ENCODE measurements at places on chromosomes 2 and 18.
A peak's percentile ranks its signal among the peaks of the same experiment; 100 is the strongest.

DNA sequence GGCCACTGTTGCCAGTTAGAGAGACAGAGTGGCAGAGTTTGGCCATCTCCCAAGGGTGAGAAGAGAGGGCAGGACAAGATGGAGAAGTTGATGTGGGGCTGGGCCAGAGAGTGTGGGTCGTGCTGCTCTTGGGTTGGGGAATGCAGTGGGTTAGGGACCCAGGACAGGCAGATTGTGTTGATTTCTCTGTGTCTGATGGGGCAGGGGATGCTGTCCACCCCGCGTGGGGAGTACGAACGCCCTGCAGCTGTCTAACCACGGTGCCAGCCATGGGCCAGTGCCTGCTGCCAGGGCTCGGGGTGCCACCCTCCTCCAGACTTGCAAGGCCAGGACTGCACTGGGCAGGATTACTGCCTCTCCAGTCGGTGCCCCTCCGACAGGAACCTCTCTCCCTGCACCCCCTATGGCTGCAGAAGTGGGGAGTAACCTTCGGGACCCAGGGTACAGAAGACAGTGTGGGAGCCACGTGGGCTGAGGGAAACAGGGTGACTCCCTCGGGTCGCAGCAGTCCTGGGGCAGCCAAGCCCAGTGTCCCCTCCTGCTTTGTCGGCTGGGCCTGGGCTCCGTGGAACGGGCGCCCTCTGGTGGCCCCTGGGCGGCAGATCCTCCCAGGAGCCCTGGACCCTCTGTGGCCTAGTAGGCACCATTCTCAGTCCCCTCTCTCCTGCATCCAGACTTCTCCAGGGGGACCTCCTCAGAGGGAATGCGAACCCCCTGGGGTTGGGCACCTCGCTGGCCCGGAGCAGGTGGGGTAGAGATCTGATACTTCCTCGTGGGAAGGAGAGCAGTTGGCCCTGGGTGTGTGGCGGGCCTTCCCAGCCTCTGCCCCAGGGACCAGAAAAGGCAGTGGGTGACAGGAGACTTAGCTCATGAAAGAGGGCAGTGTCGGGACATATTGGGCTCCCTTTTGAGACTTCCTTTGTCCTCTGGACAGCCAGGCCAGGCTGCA is 2.7 kb downstream of the GPC1 start:
- peak; percentile 15 for DNase-seq

DNA sequence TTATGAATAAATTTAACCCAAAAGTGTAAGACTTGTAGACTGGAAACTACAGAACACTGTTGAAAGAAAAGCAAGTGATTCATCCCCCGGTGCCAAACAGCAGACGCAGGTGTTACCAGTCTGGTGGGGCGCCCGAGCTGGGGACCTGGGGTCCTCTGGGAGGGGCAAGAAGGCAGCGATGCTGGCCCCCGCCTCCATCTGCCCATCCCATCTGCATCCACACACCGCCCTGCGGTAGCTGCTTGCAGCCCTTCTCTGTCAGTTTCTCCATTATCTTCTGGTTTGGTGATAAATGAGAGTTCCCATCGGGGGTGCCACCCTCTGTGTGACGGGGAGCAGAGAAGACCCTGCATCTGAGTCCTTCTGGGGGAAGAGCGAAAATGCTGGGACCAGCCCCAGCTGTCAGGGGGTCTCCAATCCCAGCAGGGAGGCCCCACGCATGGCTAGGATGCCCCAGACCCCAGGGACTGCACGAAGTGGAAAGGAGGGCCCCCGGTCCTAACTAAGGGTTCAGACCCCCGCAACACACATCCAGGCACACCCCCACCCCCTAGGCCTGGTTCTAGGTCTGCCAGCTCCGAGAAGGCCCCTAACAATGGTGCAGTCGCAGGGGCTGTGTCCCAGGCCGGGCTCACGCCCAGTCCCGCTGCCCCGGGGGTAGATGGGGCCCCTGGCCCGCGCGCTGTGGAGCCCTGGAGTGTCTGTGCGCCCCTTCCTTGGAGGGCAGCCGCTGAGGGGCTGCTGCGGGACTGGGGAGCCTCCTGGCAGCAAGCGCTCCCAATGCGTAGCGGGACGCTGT is 686 bp upstream of the RGPD8 start:
- DNase-seq, result no peak

DNA sequence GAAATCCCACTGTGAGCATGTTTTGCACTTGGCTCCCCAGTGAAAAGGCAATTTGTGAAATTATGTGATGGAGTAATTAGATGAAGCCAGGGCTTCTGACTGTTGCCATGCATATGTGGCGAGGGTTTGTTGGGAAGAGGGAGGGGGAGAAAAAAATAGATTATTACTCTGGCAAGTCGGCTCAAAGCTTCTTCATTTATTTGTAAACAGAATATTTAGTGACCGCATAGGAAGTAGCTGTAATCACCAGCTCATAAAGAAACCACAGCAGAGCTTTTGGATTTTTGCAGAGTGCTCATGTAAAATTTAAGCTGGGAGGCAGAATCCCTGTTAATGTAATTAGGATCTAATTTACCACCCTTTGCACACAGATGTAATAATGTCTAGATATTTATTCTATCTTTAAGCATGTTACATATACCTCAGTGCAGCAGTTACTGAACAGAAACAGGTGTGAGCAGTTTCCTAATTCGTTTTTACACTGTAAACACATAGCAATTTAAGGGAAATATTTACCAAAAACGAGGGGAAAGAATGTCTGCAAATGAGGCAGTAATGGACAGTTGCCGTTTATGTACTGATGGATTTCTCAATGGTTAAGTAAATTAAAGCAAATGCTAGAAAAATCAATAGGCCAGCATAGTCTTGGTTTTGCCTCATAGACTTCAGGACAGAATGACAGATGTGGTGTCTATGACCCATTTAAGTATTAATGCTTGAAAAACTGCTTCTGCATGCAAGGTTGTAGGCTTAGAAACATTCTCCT is 87.9 kb downstream of the MEIS1 start:
- DNase-seq, result no peak

DNA sequence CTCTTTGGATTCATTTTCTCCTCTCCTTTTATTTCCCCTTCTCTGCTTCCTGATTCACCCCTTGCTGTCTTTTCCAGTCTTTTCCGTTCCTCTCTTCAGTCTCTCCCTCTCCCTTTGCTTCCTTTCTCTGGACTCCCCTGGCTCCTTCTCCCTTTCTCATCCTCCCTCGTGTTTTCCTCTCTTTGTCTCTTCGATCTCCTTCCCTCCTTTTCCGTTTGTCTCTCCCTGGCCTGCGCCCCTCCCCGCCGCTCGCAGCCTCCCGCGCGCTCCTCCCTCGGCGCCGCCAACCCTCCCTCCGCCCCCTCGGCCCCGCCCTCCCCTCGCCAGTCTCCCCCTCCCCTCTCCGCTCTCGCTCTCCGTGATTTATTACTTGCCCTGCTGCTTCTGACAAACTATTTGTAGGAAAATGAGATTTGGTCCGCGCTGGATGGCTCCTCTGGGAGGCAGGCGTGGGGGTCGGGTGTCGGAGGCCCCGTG is 46.0 kb upstream of the PAX8 start:
- DNase-seq, result no peak

DNA sequence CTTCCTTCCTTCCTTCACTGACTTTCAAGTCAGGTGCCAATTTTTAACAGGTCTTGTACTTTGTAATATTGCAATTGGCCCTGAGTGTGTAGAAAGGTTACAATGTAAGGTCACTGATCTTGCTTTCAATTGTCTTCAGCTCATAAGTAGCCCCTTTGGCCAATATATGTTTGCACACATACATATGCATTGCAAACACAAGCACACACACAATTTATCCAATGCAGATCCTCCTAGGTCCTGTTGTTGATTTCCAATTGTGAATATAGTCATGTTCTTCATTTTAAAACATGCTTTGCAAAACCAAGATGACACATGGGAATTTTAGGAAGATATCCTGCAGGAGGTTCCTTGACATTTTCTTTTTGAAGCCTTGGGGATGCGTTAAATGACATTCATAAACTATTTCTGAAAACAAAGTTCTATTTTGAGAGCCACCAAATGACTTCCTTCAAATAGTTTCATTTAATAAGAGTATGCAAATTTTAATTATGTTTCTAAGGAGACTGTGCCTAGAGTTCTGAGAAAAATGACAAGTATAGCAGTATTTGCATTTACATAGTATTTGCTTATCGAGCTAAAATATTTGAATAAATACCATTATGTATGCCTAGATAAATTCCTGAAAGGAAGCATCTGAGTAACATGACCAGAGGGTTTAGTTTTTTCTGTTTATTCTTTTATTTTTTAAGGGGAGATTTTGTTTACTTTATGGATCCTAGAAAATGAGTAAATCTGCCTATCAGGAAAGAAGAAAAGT is 117.1 kb upstream of the TMEFF2 start:
- no peak for DNase-seq

DNA sequence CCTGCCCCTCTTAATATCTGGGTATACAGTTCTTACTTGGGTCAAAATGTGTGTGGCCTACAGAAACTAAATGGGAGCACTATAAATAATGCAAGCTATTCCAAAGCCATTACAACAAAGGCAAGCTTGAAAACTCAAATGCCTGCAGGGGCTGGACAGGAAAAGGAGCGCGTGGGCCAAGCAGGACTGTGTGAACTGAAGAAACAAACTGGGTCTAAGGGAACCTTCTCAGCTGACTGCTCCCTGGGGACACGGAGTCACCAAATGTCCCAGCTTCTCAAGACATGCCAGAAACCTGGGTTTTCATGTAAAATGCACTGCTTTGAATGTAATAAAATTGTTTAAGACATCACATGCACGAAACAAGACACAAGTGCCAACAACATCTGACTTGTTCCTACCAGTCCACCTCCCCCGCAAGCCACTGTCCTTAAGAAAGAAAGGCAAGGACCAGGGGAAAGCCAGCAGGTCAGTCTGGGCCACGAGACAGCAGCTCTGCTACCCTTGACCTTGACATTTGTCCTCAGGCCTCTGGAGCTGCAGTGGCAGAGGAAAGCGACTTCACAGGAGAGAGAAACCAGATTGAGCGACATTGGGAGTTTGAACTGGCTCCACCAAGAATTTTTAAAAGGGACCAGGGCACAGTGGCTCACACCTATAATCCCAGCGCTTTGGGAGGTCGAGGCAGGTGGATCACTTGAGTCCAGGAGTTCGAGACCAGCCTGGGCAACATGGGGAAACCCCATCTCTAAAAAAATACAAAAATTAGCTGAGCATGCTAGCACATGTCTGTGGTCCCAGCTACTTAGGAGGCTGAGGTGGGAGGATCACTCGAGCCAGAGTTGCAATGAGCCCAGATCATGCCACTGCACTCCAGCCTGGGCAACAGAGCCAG is 89.7 kb upstream of the SH3BP4 start:
- no peak for DNase-seq

GRCh38 chr18:61975526-61976326 is 82.9 kb upstream of the RNF152 start:
- no peak for DNase-seq

GRCh38 chr18:23406271-23406787 is 46.8 kb upstream of the RIOK3 start:
- DNase-seq, result no peak
